ENCODE measurements at places on chromosomes 5 and 9.
A peak's percentile ranks its signal among the peaks of the same experiment; 100 is the strongest.

GRCh38 chr5:80054682-80055081 lies 19.5 kb downstream of the THBS4 start:
- peak; percentile 36 for DNase-seq

- no peak for DNase-seq
These were observed 300.5 kb downstream of the DEPDC1B start for GRCh38 chr5:60399507-60399906.

- no peak for DNase-seq
These were observed 154.2 kb downstream of the TMC1 start for GRCh38 chr9:72675586-72675985.

- DNase-seq: no peak
These were observed 104.4 kb downstream of the THBS4 start for GRCh38 chr5:80139466-80139972.

DNA sequence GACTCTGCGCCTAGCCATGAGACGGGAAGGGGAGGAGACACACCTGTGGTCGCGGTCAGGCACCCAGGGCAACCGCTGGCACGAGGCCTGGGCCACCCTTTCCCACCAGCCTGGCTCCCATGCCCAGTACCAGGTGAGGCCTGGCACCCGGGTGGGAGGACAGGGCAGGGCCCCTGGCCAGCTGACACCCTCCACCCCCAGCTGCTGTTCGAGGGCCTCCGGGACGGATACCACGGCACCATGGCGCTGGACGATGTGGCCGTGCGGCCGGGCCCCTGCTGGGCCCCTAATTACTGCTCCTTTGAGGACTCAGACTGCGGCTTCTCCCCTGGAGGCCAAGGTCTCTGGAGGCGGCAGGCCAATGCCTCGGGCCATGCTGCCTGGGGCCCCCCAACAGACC lies 5.0 kb downstream of the MAMDC4 start:
- DNase-seq: no peak

DNA sequence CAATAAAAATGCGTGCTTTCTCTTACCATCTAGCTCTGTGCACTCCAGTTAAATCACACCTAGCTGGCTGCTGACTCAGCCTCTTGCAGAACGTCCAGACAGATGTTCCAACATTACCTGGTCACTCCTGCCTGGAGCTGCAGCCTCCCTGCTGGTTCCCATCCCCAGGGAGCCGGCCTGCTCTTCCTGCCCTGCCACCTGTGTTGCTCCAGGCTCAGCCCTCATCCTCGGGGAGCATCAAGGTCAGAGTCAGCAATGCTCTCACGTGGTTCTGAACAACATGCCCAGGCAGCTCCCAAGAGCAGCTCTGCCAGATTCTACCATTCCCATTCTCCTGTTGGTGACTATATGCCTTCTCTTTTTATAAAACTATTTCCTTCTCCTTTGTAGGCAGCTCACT lies 81.3 kb downstream of the GADD45G start:
- no peak for DNase-seq

GRCh38 chr9:14301583-14302021 lies 12.3 kb downstream of the NFIB start:
- no peak for DNase-seq

GRCh38 chr9:20684875-20685696 lies 1.0 kb downstream of the FOCAD start:
- peak; percentile 49 for DNase-seq

DNA sequence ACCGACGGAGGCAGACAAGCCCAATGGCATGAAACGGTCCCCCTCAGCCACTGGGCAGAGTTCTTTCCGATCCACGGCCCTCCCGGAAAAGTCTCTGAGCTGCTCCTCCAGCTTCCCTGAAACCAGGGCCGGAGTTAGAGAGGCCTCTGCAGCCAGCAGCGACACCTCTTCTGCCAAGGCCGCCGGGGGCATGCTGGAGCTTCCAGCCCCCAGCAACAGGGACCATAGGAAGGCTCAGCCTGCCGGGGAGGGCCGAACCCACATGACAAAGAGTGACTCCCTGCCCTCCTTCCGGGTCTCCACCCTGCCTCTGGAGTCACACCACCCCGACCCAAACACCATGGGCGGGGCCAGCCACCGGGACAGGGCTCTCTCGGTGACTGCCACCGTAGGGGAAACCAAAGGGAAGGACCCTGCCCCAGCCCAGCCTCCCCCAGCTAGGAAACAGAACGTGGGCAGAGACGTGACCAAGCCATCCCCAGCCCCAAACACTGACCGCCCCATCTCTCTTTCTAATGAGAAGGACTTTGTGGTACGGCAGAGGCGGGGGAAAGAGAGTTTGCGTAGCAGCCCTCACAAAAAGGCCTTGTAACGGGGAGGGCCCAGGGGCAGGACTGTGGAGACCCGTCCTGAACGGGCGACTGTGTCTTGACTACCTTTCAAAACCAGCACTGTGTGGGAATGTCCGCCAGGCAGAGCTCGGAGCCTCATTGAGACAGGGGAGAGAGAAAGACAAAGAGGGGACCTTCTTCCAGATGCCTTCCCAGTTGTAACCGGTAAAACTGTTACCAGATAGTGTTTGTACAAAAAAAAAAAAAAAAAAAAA lies 29.9 kb downstream of the CD180 start:
- no peak for DNase-seq

DNA sequence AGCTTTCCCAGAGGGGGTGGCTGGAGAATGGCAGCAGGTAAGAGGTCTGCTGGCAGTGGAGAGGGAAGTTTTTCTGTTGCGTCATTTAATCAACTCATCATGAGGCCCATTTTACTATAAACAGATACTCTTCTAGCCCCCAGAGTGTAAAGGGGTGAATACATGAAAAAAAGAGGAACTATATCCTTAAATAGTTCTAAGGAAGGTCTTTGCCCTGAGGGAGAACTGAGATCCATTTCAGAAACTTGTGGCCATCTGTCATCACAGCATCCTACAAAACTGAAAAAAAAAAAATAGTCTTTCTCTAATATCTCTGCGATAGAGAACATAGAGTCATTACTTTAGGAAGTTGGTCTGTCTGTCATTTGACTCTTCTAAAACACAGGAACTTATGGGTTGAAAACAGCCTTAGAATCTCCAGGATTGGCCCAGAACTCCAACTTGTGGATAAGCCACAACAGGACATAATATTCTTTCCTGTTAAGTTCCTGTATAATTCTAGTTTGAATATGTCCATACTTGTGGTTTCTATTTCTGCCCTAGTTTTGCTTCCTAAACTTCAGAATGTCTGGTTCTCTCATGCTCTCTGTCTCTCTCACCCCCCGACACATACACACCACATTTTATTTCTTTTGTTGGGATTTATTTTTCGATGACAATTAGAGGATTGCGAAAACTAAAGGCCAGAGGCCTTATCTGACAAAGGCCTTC lies 238.5 kb upstream of the PIK3R1 start:
- no peak for DNase-seq

GRCh38 chr5:172556262-172556661 lies 84.8 kb upstream of the NEURL1B start:
- DNase-seq: no peak

DNA sequence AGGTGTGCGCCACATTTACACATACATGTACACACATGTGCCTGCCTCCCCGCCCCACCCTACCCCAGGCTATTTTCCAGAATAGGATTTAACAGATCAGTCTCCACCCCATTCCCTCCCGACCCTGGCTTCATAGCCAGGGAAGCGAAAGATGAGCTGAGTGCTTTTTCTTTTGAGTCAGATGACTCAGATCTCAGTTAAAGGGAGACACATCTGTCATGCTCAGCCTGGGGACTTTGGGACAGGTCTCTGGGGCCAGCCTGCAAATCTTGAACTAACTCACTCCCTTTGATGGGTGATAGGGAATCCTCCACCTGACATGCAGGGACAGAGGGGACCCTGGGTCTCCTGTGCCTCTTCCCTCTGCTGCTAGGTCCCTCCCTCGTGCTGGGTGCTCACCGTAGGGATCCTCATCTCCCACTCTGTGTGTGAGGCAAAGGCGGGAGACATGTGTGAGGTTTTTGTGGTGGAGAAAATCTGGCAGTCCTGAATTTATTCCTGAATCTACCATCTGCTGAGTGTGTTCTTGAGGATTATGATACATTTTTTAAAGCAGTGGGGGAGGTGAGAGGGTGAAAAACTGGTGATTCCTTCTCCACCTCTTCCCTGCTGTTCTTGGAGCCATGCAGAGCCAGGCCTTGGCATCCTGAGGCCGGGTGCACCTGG lies 37.7 kb downstream of the NEUROG1 start:
- DNase-seq: no peak

- DNase-seq: no peak
These were observed 962 bp upstream of the PKN3 start for GRCh38 chr9:128701227-128701854.

- no peak for DNase-seq
These were observed 81.5 kb downstream of the VCAN start for GRCh38 chr5:83553000-83553486.

DNA sequence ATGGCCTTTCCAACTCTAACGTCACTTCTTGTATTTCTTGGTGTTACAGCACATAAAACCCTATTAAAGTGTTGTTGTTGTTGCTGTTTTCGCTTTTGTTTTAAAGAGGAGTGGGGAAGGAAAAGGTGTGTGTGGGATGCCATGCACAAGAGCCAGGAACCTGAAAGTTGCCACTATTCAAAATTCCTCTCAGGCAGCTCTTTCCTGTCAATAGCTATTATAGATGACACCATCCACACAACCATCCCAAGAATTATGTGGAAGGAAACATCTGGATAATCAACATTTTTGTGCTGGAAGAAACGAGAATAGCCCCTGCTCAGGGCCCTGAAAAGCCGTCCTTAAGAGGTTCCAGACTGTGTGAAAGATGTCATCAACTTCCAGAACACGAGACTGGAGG lies 79.3 kb downstream of the SHB start:
- no peak for DNase-seq

GRCh38 chr5:16616536-16617273 lies at the start of gene RETREG1:
TSS of gene RETREG1 (minus strand) at chr5:16616997. CDS start at chr5:16616971, 26 bp downstream.
- DNase-seq: peak; percentile 73

DNA sequence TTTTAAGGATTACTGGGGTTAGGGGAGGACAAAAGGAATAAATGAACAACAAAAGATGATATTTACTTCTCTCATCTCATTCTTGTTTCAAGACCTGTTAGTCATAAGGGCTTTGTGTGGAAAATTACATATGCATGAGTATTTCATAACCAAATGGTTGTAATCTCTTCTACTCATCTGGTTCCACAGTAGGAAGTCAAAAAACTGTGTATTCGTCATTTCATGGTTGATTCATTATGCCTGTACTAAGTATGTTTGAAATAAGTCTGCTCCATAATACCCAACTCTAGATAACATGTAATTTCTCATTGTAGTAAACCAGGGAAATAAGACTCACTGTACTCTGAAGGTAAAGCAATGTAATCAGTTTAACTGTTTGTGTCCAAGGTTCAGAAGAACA lies 212.9 kb downstream of the ARRDC3 start:
- DNase-seq: no peak

DNA sequence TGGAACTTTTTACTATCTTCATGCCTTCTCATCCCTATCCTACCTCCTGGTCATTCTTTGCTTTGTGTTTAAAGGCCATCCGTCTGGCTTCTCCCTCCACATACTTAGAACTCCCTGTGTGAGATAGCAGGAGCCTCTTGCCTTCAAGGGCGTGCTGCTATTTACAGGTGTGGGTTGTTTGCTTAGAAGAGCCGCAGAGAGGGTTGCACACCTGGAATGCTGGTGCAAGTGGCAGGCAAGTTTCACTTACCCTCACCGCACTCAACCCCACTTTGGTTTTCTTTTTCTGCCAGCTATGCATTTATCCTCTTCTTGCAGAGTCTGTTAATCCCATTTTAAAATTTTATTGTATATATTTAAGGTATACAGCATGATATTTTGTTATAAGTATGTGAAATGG lies 12.6 kb downstream of the SKP2 start:
- DNase-seq: no peak

DNA sequence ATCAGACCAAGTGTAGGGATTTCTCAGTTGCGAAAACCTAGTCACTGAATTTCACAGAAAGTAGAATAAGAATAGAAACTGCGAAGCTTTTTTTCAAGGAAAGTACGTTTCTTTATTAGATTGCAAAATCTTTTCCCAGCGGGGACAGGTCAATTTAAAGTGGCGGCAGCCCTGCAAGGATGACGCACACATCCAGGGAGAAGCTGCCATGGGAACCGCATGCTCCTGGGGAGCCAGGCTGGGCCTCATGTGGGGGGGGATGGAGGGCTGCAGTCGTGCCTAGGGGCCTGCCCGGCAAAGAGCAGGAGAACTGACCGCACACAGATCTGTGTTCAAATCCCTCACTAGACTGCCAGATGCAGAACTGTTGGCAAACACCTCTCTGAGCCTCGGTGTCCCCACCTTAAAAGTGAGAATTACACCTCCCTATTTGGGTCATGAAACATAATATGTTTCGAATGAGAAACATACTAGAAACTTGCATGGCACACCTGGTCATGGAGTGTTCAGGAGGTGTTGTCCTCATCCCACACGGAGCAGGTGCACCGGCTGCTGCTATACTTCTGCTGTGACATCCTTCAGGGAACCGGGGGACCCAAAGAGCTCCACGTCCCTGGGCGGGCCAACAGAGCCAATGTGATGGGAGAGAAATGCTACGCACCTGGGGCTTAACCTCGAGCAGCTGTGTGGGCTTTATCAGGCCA lies 127.8 kb upstream of the PHYKPL start:
- DNase-seq: no peak

- no peak for DNase-seq
These were observed 123.5 kb upstream of the LMX1B start for GRCh38 chr9:126490214-126490631.

GRCh38 chr5:142611154-142611553 lies 74.7 kb downstream of the FGF1 start:
- DNase-seq: peak; percentile 56

DNA sequence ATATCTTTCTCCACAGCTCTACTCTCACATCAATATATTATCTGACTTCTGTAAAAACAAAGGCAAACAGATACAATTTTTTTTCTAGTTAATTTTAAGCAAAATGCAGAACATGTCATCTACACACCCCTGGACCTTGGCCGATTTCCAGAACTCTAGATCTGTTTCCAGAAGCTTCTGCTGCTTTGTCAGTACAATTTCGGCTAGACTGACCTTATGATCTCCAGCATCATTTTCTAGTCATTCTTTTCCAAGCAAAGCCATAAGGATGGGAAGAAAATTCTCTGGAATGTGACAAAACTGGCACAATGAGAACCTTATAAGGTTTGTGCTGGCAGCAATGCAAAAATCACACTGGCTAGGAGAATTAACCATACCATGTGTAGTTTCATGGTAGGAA lies 132.8 kb upstream of the MPDZ start:
- no peak for DNase-seq

DNA sequence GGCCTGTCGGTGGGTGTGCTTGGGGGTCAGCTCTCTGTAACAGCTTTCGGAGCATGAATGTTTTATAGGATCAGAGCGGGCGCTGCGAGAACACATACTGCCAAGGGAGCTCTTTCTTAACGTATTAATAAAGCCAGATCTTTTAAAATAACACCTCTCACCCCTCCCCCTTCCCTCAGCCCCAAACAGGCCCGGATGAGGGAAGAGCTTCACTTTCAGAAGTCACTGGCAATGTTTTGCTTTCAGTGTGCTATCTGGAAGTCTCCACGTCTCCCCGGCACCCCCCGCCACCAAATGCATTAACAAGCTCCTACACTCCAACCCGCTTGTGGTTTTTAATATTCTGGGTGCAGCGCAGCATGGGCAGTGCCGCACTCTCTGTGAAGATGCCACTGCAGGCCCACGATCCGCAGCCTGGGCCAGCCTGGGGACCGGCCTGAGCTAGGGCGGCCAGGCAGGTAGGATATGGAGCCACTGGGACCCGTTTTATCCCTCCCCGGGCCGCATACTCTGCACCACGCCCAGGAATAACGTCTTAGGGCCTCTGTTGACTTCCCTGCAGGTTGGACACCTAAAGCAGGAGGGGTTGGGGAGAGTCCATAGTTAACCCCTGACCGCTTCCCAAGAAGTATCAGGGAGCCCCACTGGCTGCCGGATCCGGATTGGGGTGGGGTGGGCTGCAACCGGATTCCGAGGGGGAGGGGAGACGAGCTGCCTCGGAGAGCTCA lies 12.6 kb downstream of the NR2F1 start:
- no peak for DNase-seq
